NCI-H2227 treated with DMSO at 0.1 percent for 48 hours (cell line): ENCODE measurements at places on chromosomes 12 and 14.

DNA sequence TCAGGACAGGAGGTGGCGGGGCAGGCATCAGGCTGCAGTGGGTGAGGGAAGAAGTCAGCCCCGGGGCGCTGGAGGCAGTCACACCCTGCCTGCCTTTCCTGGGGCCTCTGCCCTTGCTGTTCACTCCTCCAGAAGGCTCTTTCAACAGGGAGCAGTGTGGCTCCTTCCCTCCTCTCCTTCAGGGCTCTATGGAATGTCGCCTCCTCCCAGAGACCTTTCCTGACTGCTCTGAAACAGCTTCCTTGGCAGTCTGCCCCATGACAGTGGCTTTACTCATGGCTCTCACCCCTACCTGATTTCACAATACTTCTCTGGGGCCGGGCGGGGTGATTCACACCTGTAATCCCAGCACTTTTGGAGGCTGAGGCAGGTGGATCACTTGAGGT lies 7.1 kb downstream of the RHOF start:
- DNase-seq = no peak

DNA sequence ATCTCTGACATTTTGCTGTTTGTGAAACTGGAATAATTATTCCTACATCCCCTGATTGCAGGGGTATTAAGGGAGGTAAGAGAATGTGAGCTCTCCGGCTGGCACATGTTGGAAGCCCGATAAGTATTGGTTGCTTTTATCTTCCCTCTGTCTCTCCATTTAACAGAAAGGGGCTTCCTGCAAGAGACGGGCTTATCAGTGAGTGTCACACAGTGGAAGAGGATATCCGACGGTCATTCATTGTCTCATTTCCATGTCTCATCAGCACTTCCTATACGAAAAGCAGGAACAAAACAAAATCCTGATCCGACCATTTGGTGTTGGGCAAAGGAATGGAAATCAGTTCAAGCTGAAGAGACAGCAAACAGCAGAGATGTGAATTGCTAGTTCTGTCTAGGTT lies 10.7 kb downstream of the DYRK4 start:
- DNase-seq = no peak

DNA sequence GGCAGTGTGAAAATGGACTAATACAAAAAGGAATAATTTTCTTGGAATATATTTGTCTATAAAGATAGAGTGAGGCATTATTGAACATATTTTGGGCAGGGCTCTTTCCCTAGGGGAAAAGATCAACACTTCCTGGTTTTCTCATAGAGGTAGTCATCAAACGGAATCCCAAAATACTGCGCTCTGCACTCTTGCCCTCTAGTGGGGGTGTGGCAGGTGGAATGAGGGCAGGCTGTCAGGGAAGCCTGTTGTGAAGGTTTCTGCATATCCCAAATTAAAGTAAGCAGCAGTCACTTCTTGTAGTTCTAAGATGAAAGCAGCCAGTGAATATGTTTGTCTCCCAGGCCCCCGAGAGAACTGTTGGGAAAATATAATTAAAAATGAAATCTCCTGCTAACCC lies 666.8 kb upstream of the TMEM132C start:
- no peak for DNase-seq

GRCh38 chr14:102171173-102172020 lies 31.7 kb downstream of the WDR20 start:
- no peak for DNase-seq

GRCh38 chr12:19646599-19646998 lies 207.3 kb downstream of the AEBP2 start:
- DNase-seq = no peak

DNA sequence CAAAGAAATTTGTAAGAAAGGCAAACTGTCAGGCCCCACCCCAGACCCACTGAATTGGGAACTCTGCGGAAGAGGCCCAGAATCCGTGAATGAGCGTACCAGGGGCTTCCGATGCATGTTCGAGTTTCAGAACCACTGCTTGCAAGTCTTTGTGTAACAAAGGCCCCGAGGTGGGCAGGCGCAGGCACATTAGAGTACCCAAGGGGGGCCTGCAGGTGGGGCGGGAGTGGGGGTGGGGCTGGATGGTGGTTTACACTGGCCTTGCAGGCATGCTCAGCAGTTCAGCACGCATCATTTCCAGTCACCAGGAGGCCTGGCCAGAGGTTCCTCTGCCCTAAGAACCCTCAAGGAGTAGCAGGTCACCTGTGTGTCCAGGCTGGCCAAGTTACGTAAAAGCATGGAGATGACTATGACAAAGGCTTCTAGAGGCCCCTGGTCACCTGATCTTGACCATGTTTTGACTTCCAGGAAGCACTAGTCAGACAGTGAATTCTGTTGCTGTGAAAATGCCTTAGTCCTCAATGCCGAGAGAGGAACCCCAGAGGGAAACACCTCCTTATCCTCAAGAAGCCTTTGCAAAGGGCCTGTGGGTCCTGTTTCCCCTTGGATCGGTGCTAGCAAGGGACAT lies 33.2 kb upstream of the IRF2BPL start:
- DNase-seq = no peak
